ENCODE measurements at places on chromosomes 13 and 19.

DNA sequence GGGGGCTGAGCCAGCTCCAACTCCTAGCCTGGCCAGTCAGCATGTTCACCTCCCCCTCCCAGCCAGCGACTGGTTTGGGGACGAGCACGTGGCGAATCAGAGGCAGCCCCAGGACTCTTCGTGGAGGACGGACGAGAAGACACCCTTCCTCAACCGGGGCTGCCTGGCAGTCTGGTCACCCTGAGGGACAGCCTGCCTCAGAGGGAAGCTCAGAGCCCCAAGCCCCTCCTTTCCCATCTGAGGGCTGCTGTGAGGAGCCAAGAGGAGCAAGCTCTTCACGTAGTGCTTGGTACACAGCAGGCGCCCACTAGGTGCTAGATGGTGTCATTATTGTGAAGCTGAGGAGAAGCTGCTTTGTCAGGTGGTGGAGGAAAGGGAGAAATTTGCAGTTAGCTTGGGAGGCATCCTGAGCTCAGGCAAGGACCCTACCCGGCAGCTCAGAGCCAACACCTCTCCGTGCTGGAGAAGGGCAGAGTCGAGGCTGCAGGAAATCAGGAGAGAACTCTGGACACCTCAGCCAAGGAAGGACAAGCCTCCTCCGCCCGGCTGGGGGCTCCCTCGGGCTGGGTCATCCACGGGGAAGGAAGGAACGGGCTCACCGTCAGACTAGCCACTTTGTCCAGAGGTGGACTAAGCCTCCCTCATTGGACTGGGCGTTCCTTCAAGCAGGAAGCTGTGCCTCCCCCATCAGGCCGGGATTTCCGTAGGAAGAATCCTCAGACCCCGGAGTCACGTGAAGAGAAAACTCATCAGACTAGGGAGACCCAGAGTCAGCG, 14.9 kb upstream of the C2CD4C start:
- no peak for DNase-seq

- no peak for DNase-seq
Observed at GRCh38 chr19:45815481-45816216, 541 bp upstream of the RSPH6A start.

DNA sequence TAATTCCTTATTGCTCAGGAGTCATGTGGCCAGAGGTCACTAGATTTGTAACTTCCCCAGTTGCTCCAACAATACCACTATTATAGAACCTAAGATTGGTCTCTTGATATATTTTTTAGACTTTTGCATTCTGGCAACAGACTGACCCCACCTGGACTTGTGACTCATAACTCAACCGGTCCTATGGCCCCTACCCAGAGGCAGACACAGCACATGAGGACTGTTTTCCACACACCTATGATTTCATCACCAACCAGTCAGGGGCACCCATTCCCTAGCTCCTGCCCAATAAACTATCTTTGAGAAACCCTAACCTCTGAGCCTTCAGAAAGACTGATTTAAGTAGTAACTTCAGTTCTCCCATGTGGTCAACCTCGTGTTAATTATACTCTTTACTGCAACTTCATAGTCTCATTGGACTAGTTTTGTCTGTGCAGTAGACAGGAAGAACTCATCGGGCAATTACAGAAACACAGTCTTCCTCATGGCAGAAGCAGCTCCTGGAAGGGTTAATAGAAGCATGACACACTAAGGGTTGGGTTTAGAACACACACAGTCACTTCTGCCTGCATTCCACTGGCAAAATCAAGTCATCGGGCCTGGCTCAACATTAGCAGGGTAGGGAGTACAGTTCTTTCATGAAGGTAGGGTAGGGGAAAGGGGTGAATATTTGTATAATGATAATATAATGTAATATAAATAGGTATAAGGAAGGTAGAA, 251.8 kb downstream of the UQCRFS1 start:
- no peak for DNase-seq

- no peak for DNase-seq
Observed at GRCh38 chr13:41588899-41589298, 131.5 kb downstream of the RGCC start.

- DNase-seq, result no peak
Observed at GRCh38 chr13:99991828-99992775, 10.5 kb downstream of the ZIC2 start.

DNA sequence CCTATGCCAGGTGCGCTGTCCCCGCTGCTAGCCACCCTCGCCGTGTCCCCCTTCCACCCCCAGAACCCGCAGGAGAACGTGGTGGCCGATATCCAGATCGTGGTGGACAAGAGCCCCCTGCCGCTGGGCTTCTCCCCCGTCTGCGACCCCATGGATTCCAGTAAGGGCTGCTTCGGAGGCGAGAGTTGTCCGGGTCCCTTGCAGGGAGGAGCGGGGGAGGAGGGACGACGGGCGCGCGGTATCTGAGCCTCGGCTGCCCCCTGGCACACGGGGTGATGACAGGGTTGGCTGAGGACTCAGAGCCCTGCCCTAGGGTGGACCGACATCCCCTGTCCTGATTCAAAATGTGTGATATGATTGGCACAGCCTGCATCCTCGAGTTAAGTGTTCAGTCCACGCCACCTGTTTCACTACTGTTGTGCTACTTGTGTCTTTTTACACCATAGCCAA, 653 bp downstream of the MVB12A start:
- no peak for DNase-seq

DNA sequence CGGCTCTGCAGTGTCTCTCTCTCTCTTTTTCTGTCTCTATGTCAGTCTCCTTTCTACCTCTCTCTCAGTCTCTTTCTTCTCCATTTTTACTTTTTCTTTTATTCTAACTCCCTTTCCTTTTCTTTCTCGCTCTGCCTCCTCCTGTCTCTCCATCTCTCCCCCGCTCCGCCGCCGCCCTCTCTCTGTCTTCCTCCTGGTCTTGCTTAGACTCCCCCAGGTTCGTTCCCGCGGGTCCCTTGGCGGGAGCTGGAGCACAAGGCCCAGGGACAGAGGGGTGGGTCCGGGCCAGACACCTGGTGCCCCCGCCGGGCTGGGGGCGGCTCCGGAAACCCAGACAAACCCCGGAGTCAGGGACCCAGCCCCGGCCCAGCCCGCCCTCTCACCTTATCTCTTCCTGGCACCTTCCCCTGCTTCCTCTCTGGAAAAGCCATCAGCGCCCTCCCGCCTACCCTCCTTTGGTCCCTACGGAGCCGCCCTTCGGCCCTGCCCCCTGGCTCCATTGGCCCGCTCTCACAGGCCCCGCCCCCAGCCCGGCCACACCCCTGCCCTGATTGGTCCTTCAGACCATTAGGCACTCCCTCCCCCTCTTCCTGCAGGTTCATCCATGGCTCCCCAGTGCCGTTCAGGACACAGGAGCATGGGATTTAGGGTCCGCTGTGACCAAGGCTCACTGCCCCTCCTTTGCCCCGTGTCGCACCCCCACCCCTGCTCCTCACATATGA, 15.4 kb upstream of the NOP53 start:
- peak; percentile 78 for DNase-seq

DNA sequence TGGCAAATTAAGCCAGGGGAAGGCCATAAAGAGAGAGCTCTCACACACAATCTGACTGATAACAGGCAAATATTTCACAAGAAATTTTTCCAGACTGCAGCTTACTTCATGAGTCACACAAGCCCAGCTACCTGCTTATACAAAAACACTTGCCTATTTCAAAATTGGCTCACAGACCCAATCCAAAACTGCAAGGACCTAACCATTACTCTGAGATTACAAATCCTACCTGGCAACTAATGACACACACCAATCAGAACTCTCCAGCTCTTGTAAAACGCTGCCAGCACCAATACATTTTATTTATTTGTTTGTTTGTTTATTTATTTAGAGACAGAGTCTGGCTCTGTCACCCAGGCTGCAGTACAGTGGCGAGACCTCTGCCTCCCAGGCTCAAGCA, 18.1 kb upstream of the ZFP82 start:
- no peak for DNase-seq

- DNase-seq, result no peak
Observed at GRCh38 chr19:2538096-2538757, 62.3 kb downstream of the GADD45B start.

- DNase-seq, result no peak
Observed at GRCh38 chr13:76307142-76307541, 579.1 kb downstream of the KCTD12 start.

GRCh38 chr13:34263681-34264080, 445.7 kb downstream of the RFC3 start:
- DNase-seq, result no peak

DNA sequence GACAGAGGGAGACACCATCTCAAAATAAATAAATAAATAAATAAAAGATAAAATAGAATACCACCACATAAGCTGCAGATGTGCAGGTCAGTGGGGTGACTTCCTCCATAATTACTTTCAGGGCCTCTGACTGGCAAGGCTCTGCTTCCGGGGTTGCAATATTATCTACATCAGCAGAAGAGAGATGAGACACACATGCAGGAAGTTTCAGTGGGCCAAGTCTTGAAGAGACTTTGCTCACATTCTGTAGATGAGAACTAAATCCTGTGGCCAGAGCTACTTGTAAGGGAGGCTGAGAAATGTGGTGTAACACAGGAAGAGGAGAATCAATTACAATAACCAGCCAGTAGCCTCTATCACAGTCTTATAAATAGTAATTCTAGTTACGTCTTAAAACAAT, 89.9 kb upstream of the MAB21L1 start:
- no peak for DNase-seq

GRCh38 chr19:50418176-50419021, at the start of gene SPIB:
Gene SPIB, plus strand, starts transcription at chr19:50418938. Its CDS starts 25 bp downstream, at chr19:50418963.
- no peak for DNase-seq

DNA sequence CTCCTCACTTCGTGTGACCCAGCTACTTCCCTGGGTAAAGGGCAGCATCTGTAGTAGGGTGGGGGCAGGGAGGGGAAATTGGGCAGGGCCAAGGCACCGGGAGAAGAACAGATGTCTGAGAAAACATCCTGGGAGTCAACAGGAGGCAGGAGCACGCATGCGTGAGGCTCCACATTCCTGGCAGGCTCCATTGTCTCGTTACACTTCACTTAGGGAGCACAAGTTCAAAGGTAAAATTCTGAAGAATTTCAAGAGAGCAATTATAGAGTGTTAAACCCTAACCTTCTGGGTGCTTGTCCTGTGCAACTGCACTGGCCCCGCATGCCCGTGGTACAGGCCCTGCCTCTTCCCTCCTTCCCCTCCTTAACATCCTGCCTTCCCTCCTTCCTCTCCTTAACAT, 79.6 kb upstream of the POMP start:
- DNase-seq, result no peak

GRCh38 chr19:46393456-46394401, 19.6 kb downstream of the CCDC8 start:
- no peak for DNase-seq

- no peak for DNase-seq
Observed at GRCh38 chr13:77040076-77040475, 13.1 kb upstream of the FBXL3 start.

DNA sequence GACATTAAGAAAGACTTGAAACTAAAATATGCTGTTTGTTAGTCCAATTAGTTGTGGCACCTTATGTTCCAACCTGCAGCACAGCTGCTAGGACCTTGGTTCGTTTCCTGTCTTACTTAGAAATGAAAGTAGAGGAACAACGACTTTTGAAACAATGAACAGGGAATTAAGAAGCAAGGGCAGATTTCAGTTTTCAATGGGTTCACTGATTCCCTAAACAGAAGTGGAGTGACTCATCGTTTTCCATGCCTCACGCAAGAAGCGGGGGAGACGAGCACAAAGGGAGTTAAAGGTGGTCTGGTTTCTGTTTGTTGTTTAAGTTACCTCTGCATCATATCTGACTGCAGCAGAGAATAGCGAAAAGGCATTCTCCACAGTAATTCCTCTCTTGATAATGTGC, 44.8 kb downstream of the PHF11 start:
- DNase-seq, result no peak

DNA sequence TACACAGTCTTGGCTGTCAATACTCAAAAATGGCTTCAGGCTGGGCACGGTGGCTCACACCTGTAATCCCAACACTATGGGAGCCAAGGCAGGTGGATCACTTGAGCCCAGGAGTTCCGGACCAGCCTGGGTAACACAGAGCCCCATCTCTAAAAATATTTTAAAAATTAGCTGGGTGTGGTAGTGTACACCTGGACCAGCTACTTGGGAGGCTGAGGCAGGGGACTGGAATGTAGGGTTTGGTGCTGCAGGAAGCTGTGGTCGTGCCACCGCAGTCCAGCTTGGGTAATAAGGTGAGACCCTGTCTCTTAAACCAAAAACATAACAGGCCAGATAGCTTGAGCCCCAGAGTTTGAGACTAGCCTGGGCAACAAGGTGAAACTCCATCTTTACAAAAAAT, 6.7 kb upstream of the CHERP start:
- DNase-seq, result no peak

DNA sequence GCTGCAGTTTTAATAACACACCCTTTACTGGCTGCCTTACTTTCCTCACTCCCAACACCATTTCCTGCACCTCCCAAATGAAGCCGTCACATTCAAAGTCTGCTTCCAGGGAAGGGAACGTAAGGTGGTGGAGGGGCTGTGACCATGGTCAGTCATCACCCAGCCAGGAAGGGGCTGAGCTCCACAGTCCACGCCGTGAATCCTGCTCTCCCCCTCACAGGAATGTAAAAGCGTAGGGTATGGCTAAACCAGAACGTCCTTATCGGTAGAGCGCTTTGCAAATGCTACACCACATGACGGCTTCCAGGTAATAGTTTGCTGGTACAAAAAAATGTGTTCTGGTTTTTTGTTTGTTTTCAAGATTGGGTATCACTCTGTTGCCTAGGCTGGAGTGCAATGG, 7.0 kb downstream of the NUMBL start:
- no peak for DNase-seq

DNA sequence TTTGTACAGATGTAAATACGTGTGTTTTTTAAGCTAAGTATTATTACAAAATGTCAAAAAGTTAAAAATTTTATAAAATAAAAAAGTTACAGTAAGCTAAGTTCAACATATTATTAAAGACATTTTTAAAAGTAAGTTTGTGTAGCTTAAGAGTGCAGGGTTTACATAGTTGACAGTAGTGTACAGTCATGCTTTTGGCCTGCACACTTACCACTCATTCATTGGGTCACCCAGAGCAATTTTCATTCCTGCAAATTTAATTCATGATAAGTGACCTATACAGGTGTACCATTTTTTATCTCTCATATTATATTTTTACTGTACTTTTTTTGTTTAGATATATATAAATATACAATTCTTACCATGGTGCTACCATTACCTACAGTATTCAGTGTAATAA, 769.9 kb upstream of the SLITRK6 start:
- DNase-seq, result no peak

DNA sequence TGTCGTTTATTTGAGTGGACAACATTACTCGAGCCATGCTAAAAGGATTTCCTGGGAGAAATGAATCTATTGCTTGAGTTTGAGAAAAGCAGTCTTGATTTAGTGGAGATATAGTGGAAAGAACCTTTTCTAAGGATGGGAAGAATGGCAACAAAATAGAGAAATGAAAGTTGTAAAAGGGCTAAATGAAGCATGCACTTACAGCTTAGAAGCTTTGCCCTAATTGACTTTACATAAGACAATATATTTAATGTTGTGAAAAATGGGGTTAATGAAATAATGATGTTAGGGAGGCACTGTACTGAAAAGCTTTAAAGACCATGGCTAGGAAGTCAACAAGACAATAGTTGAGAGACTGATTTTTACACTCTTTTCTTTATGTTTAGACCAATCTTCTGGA, 35.4 kb downstream of the SLC10A2 start:
- DNase-seq, result no peak
